ENCODE measurements at places on chromosomes 1 and 21. TPM values are rescaled to one million over a fixed set of nuclear protein-coding genes. Genes with fewer than 3 reads are reported as not detected.

- DNase-seq, result peak; percentile 34
These were observed 4.1 kb downstream of the KRTAP12-1 start for GRCh38 chr21:44677881-44678280.

GRCh38 chr1:236161230-236161629 lies 18.9 kb downstream of the GPR137B start:
- DNase-seq, result no peak

DNA sequence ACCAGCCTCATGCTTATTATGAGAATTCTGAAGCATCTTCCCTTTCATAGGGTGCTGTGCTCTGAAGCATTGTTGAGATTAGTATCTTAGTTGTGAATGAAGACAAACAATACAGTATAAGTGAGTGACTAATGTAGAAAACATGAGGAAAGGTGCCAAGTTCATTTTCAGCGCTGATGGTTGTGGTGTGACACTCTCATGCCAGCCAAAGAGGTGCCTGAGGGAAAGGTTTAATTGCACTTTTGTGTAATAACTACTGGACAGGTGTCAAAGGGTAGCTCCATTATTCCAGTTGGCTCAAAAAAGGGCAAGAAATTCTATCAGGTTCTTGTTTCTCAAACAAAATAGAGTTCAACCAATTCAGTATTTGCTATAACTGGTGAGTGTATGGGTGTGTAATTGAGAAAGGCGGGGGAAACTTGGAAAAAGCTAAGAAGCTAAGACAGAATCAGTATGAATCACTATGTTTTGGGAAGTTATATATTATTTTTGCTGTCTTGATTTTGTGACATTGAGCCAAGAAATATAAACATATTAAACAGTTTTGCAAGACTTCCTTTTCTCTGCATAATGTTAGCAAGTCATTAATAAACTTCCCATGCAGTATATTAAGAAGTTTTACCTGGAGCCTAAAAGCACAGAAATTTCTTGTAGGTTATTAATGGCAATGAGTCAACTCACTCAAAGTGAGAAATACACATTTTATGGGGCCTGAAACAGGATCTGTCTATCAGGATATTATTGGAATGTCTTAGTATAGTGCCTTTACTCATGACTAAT lies 31.8 kb downstream of the KCNK2 start:
- DNase-seq, result no peak

The KRTAP21-2 gene
- not detected for total RNA-seq
